ENCODE measurements at places on chromosomes 5 and 9.

GRCh38 chr5:63263411-63263810 lies 684.8 kb downstream of the LRRC70 start:
- DNase-seq, result no peak

DNA sequence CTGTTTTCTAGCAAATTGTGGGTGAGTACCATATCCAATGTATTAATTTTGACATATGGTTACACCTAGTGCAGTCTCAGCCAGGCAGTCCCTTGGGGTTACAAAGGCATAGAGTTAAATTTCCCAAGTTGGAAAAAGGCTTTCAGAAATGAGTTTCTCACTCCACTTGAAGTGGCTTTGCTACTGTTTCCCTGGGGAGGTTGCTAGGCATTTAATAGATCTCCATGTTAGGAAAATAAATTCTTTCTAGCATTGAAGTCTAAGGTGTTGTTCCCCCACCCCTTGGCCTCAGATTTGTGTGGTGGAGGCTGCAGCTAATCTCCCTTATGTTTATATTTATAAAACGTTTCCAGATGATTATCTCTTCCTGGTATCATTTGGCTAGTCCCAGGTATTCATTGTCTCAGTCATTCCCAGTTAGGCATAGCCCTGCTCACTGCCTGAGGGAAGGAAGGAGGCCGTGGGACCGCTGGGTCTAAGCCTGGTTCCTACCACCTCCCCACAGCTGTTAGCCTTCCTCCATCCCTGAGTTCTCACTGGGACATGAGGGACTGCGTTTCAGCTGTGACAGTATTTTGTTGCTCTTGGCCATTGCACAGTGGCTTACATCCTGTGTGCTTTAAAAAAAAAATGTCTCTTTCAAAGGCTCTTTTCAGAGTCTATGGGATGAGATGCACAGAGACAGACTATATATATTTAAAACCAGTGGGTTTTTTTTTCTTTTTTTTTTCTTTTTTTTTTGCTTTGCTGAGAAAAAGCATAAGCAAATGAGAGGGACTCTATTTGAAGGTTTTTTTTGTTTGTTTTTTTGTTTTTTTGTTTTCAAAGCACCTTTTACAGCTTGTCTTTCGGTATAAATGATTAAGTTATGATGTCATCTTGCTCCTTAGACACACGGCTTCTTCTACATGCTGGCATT lies 121.5 kb downstream of the MAST4 start:
- DNase-seq, result no peak

DNA sequence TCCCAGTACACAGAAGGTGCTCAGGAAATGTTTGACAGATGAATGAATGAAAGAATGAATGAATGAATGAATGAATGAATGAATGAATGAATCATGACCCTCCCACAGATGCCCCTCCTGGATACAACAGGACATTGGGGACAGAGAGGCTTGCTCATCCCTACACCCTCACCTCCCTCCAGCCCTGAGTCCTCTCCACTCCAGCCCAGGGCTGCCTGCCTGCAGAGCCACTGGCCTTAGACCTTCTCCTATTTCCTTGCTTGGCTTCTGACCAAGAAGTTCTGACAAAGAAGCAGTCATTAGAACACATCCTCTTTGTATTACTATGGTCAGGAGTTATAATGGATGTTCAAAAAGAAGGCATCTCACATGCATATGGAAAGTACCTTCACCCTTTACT lies 240.7 kb upstream of the DAPK1 start:
- no peak for DNase-seq

DNA sequence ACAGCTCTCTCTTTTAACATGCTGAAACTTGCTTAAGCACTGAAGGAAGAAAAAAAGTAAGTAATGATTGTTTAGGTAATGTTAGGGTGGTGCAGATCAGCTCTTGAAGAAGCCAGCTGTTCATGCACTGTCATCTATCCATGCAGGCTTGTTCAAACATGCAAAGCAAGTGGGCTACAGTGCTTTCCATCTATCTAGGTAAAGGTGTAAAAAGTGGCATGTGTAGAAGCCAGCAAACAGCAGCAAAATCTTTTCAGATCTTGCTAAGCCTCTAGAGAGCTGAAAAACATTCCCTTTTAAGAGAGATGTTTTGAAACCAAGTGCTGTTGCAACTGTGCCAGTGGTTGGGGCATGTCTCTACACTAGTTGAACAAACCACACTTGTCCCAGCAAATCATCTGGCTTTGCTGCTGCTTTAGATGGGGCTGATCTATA lies 214.4 kb downstream of the EFNA5 start:
- DNase-seq, result no peak

GRCh38 chr9:88420227-88420626 lies 32.0 kb downstream of the SPIN1 start:
- DNase-seq, result no peak

GRCh38 chr9:134175291-134175807 lies 11.0 kb upstream of the RNU6ATAC start:
- no peak for DNase-seq
